ENCODE measurements at places on chromosomes 11 and 22.
A peak's percentile ranks its signal among the peaks of the same experiment; 100 is the strongest.

GRCh38 chr11:102810950-102811660 lies 13.1 kb upstream of the MMP1 start:
- DNase-seq: no peak

GRCh38 chr11:74534216-74534945 lies 40.9 kb upstream of the LIPT2 start:
- DNase-seq: no peak

DNA sequence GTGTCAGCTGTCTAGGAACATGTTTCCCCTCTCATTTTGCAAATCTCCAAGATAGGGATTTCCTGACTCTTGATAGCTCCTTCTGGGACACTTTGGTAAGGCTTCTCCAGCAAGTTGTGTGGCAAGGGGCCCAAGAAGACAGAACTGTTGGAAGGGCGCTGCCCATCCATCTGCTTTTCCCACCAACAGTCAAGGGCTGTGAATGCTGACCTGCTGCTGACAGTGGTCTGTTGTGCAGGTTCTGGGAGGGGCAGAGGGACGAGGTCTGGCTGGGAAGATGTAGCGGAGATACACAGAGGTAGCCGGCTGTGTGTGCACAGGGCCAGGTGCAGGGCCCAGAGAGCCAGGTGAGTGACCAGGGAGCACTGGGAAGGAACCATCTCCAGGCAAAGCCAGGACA lies 12.2 kb downstream of the BCR start:
- no peak for DNase-seq

DNA sequence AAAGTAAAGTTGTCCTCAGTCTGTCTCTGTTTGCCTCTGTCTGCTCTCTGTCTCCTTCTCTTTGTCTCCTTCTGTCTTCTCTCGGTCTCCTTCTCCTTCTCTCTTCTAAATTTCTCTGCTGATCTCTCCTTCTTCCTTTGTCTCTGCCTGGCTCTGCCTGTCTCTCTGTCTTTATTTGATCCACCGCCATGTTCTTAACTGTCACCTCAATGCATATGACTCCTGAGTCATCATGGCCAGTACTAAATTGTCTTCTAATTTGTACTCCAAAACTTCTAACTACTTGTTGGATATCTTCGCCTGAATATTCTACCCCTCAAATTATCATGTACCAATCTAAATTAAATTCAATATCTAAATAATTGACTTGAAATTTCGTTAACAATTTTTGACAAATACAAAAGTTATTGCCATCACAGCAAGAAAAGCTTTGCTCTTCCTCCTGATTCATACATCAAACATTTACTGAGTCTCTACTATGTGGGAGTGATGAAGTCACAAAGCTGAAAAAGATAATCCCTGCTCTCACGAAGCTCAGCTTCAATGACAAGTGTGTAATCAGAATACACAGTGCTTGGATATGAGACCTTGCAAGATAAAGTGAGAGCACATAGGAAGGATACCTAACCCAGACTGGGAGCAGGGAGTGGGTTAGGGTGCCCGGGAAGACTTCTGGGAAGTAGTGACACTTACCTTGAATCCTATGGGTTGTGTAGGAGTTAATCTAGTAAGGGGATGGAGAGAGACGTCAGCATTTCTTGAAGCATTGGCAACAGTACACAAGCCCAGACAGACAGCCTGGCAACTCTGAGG lies 193.0 kb downstream of the MAML2 start:
- DNase-seq: no peak

- DNase-seq: no peak
These were observed 387.0 kb upstream of the DDI1 start for GRCh38 chr11:103649401-103649895.

GRCh38 chr22:48834404-48834803 lies 993.3 kb downstream of the BRD1 start:
- DNase-seq: no peak

- DNase-seq: no peak
These were observed 7.5 kb upstream of the OR8G1 start for GRCh38 chr11:124233376-124233775.

GRCh38 chr11:12664385-12664784 lies 9.8 kb upstream of the TEAD1 start:
- no peak for DNase-seq

DNA sequence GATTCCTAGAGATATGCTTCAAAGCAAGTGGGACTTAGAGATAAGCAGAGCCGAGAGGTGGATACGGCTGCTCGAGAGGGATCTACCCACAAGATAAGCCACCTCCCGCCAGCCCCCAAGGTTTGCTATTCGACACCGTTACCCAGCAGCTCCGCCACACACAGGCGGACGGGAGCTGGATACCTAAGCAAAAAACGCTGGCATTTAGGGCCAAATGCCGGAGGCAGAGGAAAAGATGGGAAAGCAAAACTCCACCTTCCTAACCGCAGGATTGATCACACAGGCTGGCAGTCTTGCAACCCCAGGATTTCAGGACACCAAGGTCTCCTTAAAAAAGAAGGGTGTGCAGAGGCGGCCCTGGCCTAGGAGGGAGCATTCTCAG lies 709 bp downstream of the FTH1 start:
- peak; percentile 21 for DNase-seq
